ENCODE measurements at places on chromosomes 7 and 10.

DNA sequence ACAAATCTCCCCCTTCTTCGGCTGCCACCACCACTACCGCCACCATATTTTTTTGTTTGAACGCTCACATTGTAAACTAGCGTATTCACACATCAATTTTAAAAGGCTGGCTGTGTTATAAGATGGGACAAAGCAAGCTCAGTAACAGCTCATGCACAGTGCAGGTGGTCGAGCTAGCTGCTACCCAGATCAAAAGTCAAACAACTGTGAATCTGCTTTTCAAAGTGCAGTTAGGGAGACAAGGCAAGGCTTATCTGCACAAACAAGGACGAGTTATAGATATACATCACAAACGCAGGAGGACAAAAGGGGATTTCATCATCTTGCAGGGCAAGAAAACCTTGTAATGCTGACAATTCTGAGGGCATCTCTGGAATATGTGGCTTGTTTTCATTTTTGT, 231.6 kb downstream of the VTI1A start:
- peak; percentile 69 for DNase-seq

DNA sequence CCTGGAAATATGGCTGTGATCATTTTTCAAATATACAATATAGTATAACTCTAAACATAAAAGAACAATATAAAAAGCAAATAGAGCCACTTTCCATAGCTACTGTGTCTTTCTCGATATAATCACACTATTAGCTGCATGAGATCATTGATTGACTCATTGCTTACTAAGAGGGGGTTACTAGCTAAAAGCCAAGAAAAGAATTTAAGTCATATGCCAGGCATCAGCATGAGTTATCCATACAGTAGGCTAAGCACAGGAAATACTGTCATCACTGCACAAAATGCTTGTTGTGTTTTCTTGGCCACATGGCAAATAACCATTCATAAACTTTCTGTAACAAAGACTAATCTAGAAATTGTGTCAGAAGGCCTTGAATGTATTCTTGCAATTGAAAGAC, 18.8 kb upstream of the ABCB5 start:
- DNase-seq: peak; percentile 84

GRCh38 chr7:63030061-63030460, 968.6 kb upstream of the ZNF722 start:
- DNase-seq: no peak

- no peak for DNase-seq
These were observed 1.5 kb upstream of the KAT6B start for GRCh38 chr10:74824900-74825370.

- no peak for DNase-seq
These were observed 1.7 kb upstream of the NEURL1 start for GRCh38 chr10:103491729-103492364.

- no peak for DNase-seq
These were observed 58.1 kb downstream of the PAX2 start for GRCh38 chr10:100803492-100803891.

DNA sequence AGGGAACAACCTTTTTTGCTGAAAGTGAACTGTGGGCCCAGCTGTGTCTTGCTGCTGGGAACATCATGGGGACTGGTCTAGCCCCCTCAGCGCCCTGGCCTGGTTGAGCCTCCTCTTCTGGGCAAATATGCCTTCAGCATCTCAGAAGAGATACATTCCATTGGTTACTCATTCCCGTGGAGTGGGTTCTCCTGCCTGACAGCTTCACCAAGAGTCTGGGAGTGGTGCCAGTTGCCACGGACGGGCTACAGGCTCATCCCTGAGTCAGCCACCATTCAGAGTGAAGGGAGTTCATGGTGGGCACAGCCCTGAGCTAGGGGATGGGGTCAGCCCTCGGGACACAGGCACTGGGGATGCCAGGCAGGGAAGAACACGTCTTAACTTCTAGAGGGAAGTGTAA, 81.9 kb downstream of the RAMP3 start:
- no peak for DNase-seq

DNA sequence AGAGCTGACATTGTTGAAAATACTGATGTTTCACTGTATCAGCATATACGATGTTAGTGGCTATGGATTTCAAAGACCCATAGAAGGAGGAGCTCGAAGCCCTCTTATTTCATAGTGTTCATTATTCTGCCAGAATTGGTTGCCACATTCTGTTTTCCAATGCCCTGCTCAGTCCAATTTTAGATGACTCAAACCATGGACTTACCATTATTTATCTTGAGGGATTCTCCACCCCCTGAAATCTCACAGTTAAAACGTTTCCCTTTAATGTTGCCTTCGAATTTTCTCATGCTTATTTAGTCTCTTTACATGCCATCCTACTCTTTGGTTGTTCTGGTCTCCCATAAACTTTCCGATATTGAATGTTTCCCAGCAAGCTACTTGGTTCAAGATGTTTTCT, 264.5 kb downstream of the HDAC9 start:
- no peak for DNase-seq

DNA sequence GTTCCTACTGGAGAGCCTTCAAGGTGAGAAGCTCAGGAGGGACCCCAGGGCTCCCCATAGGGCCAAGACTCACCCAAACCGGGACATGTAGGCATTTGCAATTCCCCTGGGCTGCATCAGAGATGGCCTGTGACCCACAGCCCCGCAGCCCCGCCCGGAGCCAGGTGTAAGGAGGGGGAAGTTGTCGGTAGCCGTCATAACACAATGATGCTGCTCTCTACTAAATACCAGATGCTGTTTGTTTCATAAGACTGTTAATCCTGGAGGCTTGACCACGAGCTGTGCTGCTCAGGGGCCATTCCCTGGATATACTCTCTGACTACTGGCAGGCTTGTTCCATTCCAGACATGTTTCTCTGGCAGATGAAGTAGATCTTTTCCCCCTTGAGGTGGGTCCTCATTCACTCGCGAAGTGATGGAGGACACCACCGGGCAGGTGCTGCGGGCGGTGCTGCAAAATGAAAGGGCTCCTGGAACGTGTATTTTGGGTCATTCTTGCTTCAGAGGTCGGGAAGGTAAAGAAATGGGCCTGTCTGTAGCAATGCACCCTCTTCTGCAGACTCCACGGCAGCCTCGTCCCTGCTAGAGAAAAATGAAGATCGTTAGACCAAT, 61.1 kb downstream of the MKI67 start:
- no peak for DNase-seq

GRCh38 chr7:75617634-75618234, 121.0 kb downstream of the HIP1 start:
- DNase-seq: peak; percentile 65

- no peak for DNase-seq
These were observed 372.1 kb upstream of the NPVF start for GRCh38 chr7:25600262-25600920.

GRCh38 chr7:40884241-40884640, 749.4 kb downstream of the SUGCT start:
- DNase-seq: no peak

DNA sequence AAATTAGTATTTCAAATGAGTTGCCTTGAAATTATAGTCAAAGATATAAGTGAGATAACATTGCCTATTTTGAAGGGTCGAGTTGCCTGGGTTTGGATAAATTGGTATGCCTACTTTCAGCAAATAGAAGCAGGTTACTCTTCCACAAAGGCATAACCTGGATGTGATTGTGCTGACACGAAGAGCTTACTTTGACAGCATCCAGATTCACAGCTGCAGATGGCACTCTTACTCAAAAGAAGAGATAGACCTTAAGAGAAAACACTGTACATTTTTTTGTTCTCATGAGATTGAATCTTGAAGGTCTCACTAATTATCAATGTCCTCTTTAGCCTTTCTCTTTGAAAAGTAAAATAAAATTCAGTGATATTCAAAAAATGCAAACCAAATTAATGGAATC, 1338.7 kb downstream of the REEP3 start:
- DNase-seq: peak; percentile 5

GRCh38 chr7:71900556-71900955, 511.6 kb downstream of the CALN1 start:
- DNase-seq: no peak

GRCh38 chr10:86666538-86666937, 1.8 kb upstream of the LDB3 start:
- no peak for DNase-seq

DNA sequence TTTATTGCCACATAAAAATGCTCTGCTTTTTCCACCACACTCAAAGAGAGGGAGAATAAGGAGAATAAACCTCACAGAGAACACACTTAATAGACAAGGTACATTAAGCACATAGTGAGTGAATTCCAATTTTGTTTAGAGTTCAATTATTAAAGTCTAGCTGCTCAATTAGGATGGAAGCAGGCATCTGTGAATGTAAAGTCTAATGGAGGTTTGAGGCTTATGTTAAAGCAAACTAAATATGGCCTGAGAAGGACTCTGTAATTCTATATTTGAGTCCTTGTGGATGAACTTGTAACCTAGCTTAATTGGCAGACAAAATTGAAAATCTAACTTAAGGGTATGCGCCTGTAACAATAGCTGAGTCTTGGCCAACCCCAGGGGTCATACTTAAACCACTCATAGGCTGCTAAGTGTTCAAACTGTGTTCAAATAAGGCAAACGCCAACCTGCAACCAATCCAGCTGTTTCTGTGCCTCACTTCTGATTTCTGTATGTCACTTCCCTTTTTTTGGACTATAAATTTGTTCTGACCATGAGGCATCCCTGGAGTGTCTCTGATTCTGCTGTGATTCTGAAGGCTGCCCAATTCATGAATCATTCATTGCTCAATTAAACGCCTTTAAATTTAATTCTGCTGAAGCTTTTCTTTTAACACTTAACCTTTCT, 31.3 kb upstream of the NME8 start:
- no peak for DNase-seq

GRCh38 chr7:132500727-132501440, 75.4 kb downstream of the PLXNA4 start:
- peak; percentile 73 for DNase-seq

GRCh38 chr7:137546671-137547070, 203.1 kb upstream of the PTN start:
- no peak for DNase-seq

GRCh38 chr7:5507013-5507412, 83.4 kb upstream of the TNRC18 start:
- no peak for DNase-seq

GRCh38 chr10:17516376-17516775, 62.0 kb upstream of the ST8SIA6 start:
- no peak for DNase-seq

DNA sequence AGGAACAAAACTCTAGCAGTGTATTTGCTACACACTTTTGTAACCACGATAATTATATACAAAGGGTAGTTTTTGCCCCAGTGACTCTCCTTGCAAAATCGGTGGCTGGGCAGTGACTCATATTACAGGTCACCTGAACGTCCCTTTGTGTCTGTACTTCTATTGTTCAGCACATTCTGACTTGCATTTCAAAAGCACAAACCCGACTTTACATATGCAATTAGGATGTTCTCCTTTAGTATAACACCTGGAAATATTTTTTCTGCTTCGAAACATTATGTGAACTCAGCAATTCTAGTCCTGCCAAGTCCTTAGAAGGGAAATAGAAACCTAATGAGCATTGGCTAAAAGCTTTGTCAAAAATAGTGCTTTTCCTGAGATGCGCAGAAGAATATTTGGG, 6.0 kb downstream of the PRR15 start:
- no peak for DNase-seq

GRCh38 chr7:72435366-72435765, 23.2 kb upstream of the CALN1 start:
- peak; percentile 26 for DNase-seq

DNA sequence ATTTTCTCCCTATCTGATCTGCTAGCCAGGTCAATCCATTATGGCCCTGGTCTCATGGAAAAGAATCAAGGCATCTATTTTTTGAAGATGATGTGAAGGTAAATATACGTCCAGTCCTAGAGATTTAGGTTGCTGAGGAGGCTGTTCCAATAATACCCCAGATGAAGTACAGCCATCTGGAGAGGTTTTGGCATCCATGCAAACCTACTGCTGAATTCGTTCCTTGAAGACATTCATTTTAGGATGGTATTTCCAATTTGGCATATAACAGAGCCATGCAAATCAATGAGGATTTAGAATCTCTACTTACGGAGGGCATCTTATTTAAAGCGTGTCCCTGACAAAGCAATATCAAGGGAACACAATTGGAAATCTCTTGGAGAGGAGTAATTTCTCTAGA, 465.5 kb downstream of the KCNMA1 start:
- DNase-seq: no peak

Measured in SK-MEL-5 (cell line).